ENCODE measurements at places on chromosomes 6 and 20. TPM values are rescaled to one million over a fixed set of nuclear protein-coding genes. Genes with fewer than 3 reads are reported as not detected.

GRCh38 chr6:125732398-125732797, 17.0 kb upstream of the HEY2 start:
- DNase-seq: no peak

GRCh38 chr6:33019372-33019771, 10.0 kb upstream of the HLA-DOA start:
- DNase-seq: no peak

- DNase-seq: no peak
Measured at GRCh38 chr20:40154514-40154913, 534.5 kb downstream of the MAFB start.

DNA sequence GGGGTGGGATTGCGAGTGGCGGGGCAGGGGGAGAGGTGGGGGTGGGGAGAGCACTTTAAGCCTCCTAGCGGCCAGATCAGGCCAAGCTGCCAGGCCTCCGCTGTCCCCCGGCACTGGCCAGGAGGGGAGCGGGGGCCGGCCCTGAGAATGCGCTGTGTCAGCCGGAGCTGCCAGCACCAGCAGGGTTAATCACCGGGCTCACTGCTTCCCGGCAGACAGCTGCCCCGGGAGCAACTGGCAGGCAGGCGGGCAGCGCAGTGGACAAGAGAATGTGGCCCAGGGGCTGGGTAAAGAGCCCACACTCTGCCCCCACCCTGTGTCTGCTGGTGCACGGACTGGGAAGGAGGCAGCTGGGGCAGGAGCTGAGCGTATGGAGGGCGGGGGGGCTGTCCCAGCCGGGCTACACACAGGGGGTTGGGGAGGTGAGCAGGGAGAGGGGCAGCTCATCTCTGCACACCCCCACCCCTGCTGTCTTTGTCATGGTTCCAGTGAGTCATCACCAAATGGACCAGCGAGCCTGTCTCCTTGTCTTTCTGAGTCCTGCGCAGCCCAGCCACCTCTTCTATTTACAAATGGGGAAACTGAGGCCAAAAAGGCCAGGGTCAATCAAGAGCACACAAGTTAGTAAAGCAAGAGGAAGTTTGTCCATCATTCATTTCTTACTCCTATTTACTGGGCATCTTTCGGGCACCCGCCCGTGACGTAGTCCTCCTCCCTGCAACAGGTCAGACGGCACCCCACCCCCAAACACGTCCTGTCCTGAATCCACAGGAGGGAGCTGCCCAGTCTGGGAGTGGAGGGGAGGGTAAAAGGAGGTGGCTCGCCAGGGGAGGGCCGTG, 2.1 kb upstream of the LAMA5 start:
- peak; percentile 42 for DNase-seq

GRCh38 chr20:60254901-60255411, 296.7 kb downstream of the CDH26 start:
- no peak for DNase-seq

GRCh38 chr6:102895683-102896082, 1502.2 kb downstream of the GRIK2 start:
- DNase-seq: no peak

- DNase-seq: no peak
Measured at GRCh38 chr6:37323580-37323979, 30.2 kb upstream of the RNF8 start.

DNA sequence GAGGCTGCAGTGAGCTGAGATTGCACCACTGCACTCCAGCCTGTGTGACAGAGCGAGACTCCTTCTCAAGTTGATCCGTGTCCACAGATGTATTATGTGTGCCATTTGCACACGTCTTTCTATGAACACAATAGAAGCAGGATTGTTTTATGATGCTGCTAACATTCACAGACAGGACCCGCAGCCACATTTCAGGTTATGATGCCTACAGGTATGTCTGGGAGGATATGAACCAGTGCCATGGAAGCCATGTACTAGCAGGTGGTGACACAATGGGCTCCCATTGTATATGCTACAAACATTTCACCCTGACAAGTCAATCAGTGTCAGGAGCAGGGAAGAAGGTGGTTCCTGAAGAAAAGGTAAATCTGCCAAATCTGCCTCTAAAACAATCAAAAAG, 4.3 kb downstream of the TRAM2 start:
- DNase-seq: no peak

GRCh38 chr6:50236164-50236563, 186.4 kb upstream of the DEFB112 start:
- no peak for DNase-seq

- no peak for DNase-seq
Measured at GRCh38 chr6:24924580-24925356, 11.0 kb downstream of the RIPOR2 start.

DNA sequence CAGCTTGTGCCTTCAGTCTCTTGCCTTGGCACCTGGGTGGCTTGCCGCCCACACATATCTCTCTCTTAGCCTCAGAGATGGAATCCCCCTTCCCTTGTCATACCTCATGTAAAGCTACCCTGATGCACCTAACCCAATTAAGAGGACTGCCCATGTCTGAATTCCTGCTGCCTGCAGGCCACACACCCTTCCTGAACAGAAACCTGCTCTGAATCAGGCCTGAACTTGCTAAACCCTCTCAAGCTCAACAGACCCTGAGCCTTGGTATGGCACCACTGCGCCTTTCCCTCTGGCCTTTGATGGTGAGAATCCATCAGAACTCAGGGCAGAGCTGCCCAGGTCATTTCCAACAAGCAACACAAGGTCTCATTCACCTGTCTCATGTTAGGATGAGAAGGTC, 5.2 kb downstream of the RAET1G start:
- no peak for DNase-seq

GRCh38 chr20:39516964-39517363, 554.8 kb downstream of the DHX35 start:
- DNase-seq: no peak

- peak; percentile 43 for DNase-seq
Measured at GRCh38 chr6:7673063-7673536, 52.8 kb upstream of the BMP6 start.

DNA sequence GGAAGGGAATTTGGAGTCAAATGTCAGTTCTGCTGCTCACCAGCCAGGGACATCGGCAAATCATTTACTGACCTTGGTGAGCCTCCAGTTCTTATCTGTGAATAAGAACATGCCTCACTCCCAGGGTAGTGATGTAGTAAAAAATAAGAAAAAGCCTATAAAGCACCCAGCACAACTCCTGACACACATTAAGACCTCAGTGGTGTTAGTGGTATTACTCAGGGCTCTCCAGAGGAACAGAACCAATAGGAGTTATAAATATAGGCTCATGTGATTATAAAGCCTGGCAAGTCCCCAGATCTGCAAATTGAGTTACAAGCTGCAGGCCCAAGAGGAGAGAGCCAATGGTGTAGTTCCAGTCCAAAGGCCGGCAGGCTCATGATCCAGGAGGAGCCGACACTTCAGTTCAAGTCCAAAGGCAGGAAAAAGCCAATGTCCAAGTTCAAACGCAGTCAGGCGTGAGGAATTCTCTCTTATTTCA, 71.3 kb upstream of the EYA2 start:
- no peak for DNase-seq

- no peak for DNase-seq
Measured at GRCh38 chr6:136920671-136921380, 1.3 kb upstream of the SLC35D3 start.

- no peak for DNase-seq
Measured at GRCh38 chr6:168299541-168300511, 19.8 kb downstream of the DACT2 start.

DNA sequence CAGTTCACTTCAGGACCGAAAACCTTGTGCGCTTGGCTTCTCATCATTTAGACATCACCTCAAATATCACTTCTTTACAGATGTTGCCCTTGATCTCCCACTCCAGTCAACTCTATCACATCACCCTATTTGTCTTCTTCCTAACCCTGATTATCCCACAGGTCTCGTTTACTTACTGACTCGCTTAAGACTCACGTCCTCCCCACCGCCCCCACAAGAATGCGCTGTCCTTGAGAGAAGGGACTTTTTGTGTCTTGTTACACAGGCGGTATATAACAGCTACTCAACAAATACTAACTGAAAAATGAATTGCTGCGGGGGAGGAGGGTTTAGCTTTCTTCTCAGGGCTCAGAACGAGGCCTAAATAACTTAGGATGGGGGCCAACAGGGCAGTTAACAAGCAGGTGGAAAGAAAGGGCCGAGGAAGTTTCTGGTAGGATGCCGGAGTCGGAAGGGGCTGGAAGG, 527 bp downstream of the TOMM34 start:
- peak; percentile 36 for DNase-seq

- no peak for DNase-seq
Measured at GRCh38 chr20:19756761-19757486, 1.1 kb upstream of the RIN2 start.

GRCh38 chr6:87826424-87826823, 124.4 kb upstream of the AKIRIN2 start:
- DNase-seq: no peak

DNA sequence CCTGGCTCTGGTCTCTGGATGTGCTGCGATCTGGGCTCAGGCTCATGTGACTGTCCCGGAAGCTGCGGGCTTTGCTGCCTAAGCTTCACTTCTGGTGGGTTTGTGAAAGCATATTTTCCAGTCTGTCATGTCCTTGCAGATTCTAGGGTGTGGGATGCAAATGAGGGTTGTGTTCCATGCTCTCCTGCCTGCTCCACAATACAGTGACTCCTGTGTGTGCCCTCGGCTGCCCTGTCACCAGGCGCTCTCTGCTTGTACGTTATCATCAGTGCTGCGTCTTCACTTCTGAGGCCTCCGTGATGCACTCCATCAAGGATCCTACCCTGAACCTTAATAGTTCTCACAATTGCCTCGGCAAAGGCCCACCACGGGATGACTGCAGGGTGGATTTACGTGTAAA, 84.2 kb downstream of the TTLL2 start:
- no peak for DNase-seq

DNA sequence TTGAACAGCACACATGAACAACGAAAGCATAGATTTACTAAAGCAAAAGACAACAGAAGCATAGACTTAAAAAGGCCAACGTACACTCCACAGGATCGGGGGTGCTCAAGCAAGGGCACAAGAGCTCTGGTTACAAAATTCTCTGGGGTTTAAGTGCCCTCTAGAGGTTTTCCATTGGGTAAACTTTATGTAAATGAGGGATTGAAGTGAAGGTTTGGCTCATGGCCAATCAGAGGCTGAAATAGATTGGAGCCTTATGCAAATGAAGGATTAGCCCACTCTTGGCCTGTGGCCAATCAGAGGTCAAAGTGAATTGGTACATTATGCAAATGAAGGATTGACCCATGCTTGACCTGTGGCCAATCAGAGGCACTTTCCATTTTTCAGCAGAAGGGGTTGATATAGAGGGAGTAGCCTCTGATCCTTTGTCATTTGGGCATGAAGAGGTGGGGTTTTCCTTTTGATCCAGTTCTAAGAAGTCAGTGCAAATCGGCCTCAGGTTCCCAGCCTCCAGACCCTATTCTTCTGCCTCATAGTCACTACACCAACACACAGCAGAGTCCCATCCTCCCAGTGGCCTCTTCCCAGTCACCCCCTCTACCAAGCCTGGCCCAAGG, 244.9 kb downstream of the THBS2 start:
- no peak for DNase-seq

DNA sequence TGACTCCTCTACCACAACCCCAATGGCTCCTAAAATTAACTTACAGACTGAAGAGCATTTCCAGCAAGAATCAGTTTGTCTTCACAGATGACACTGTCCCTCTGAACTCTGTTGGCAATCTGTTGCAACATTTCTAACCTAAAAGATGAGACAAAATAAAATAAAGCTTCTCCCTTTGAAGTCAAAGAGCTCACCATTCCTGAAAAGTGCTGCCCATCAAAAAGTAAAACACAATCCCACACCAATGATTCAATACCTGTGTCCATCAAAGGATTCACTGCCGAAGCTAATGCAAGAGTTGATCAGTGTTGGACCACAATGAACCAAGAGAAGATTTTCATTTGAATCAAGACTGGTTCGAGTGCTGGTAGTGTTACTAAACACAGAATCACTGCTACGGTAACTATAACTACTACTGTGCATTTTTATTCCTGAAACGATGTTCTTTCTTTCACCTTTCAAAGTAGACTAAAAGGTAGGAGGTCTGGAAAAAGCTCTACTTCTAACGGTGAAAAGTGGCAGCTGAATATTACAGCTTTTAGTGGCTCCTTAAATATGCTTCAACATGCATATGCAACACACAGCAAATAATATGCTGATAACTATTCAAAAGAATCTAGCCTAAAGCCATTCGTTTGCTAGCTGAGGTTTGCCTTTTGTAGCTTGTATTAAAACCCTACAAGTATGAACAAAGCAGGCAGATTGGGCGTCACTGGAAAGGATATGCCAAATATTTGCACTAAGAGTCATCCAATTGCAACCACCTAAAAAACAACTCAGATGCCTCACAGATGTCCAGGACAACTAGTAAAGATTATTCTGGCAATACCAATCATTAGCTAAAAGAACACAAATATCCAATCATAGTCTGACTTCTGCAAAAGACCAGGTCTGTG, at the start of gene DST:
Gene DST, minus strand, starts transcription at position 524 of the 896 bp plus-strand sequence.
- no peak for DNase-seq

- DNase-seq: no peak
Measured at GRCh38 chr6:1604158-1605003, 5.3 kb upstream of the FOXC1 start.

DNA sequence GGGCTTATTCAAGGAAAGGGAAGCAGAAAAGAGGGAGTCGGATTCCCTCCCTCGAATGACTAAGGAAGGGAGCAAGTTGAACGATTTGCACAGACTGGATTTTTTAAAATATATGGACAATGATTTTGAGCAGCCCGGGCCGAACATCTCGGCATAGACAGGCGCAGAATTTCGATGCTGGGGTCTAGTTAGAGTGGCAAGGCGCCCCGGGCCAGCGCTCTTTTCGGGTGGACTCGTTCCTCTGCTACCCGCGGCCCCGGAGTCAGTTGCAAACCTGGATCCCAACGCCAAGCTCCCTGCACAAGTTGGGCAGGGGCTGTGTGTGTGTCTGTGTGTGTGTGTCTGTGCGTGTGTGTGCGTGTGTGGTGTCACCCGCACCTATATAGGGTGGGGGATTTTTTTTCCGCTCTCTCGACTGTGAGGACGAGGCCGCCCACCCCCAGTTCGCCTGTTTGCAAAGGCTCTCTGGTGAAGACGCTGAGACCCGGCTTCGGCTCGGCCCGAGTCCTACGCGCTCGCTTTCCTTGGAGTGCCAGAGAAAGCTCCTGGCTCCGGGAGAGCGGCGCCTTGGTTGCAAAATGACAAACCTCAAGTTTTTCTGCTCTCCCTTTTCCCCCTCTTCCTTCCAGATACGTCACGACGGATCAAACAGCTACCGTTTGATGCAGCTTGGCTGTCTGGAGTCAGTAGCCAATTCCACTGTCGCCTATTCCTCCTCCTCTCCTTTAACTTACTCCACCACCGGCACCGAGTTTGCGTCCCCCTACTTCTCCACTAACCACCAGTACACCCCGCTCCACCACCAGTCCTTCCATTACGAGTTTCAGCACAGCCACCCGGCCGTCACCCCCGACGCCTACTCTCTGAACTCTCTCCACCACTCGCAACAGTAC, 1.4 kb downstream of the TFAP2D start:
- no peak for DNase-seq

KCNK17 gene
- not detected for total RNA-seq

VGLL2 gene
- total RNA-seq: not detected

FAM209B gene
- total RNA-seq: not detected

OPRL1 gene
- total RNA-seq: 0.66 TPM

SRMS gene
- total RNA-seq: not detected

CPNE5 gene
- total RNA-seq: 66.1 TPM

SLC17A3 gene
- total RNA-seq: not detected

CPXM1 gene
- total RNA-seq: 3.1 TPM

RAB44 gene
- total RNA-seq: 0.07 TPM

C6orf132 gene
- 1.5 TPM for total RNA-seq

MAVS gene
- 36.3 TPM for total RNA-seq

SLC17A9 gene
- 3.6 TPM for total RNA-seq

TP53TG5 gene
- total RNA-seq: 2.2 TPM

ANGPT4 gene
- total RNA-seq: not detected
